ENCODE measurements at places on chromosomes 2 and 18.

DNA sequence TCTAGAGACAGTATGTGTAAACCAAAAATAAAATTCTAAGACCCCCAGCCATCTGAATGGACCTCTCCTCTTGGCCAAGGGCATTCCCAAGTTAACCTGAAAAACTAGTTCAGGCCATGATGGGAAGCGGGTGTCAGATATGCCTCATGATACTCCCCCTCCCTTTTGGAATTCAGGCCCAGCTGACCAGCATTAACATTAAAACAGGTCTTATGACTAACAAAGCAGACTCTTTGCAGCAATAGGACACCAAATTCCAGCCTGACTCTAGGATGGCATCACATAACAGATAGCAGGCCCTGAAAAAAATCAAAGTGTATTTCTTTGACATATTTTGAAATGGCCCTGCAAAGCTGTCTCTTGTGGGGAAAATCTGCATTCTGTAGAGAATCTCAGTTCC is 73.3 kb upstream of the L3MBTL4 start:
- DNase-seq = no peak

DNA sequence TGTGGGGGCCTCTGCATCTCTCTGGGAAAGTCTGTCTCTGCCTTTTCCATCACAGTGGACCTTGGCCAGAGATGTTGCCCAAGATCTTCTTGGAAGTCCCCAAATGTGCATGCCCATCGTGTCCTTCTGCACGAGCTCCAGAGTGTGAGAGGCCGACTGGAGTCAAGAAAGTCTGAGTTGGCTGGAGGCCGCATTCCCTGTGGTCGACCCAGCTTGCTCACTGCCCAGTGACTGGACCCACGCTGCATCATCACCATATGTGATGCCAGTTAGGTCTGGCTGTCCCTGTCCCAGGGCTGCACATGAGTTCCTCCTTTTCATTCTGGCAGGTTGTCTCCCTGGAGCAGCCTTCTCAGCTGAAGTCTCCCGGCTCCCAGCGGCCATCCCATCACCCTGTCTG is 93.8 kb downstream of the ARL4C start:
- peak; percentile 84 for DNase-seq

GRCh38 chr18:72840109-72840508 is 27.7 kb downstream of the NETO1 start:
- no peak for DNase-seq

- DNase-seq = peak; percentile 51
Observed at GRCh38 chr2:127637725-127638252, 8.2 kb upstream of the GPR17 start.

DNA sequence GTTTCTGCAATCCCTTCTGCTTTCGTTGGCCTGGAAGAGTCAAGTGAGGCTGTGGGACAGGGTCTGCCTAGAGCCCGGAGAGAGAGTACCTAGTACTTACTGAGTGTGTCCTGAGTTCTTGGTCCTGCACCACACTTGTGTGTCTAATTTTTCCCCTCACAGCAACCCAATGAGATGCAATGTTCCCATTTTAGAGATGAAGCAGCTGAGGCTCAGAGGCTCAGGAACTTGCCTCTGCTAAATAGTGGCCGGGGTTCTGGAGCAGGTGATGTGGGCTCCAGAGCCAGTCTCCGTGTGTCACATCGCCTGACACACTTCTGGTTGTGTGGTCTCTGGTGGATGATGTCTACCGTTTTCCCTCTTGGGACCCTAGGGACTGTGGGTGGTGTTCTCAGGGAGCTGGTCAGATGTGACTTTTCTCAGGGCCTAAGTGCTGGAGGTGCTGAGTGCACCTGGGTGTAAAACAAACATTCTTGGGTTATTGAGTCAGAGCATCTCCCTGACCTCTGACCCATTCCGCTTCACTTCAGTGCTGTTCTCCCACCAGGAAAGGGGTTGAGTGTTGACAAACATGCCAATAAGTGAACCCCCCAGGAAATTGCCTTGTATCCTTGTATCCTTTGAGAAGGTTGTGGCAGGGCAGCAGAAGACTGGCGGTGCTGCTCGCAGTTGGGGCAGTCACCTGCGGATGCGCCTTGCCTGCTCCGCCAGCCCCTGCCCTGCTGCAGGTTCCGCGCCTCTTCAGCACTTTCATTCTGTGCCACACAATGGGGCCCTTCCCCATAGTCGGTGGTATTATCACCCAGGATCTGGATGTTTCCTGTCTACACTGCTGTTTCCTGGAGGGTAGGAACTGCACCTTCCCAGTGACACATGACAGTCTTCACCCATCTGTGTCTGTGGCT is 32.1 kb downstream of the HK2 start:
- no peak for DNase-seq

- DNase-seq = peak; percentile 95
Observed at GRCh38 chr18:25289001-25289631, 62.9 kb downstream of the ZNF521 start.

GRCh38 chr2:109421101-109421500 is 192.7 kb downstream of the SEPTIN10 start:
- DNase-seq = no peak

- DNase-seq = no peak
Observed at GRCh38 chr2:200360364-200360763, 53.9 kb downstream of the SPATS2L start.

GRCh38 chr18:11851806-11852337 is 659 bp downstream of the CHMP1B start:
- DNase-seq = no peak

DNA sequence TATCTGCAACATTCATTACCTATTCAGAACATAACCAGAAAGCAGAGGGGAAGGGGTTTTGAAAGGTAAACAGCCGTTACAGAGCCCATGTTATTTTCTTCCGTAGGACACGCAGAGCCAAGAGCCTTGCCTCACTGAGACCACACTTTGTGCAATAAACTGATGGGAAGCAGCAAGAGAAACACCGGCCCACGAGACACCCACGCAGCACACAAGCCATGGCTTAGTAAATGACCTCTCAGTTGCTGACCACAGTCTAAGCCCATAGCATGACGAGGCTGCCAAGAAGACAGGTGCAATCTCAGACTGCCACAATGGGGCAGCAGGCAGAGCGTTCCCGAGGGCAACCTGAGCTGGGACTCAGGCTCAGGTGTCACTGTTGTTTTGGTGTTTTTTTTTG is 59.6 kb downstream of the CABYR start:
- DNase-seq = no peak

GRCh38 chr18:75307530-75307929 is 96.9 kb downstream of the TSHZ1 start:
- DNase-seq = no peak

- DNase-seq = no peak
Observed at GRCh38 chr2:72128843-72129227, 18.8 kb downstream of the CYP26B1 start.

GRCh38 chr2:74979844-74980243 is 21.4 kb downstream of the POLE4 start:
- no peak for DNase-seq

DNA sequence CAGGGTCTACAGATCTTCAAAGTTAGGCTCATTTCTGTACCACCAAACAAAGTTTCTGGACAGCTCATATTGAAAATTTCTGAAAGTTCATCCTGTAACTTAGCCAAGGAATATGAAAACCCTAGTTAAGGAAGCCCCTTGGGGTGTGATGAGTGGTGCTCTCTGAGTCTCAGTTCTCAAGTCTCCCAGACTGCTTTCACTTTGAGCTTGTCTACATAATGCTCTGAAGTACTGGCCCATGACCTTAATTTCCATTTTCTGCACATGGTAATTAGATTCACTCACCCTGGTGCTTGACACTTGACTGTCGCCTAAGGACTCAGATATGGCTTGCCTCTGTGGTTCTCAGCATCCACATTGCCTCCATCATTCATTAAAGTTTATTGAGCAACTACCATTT is 51.7 kb upstream of the SATB2 start:
- no peak for DNase-seq

GRCh38 chr2:2912731-2913130 is 464.9 kb downstream of the EIPR1 start:
- no peak for DNase-seq

- no peak for DNase-seq
Observed at GRCh38 chr2:224156436-224156835, 117.3 kb upstream of the SERPINE2 start.

DNA sequence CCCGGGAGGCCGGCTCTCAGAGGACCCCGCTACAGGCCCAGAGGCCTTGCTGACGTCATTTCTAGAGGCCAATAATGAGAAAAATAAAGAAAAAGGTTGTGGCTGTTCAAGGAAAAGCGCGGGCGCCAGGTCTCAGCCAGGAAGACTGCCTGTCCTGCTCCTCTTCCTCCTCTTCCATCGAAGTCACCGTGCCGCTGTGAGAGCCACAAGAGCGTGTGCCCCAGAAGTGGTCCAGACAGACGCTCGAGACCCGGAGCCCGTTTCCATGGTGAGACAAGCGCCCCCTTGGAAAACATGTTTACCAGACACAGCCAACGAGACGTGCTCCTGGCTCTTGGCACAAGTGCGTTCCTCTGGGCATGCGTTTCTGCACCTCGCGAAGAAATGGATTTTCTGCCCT is 210.5 kb downstream of the HDAC4 start:
- DNase-seq = no peak

DNA sequence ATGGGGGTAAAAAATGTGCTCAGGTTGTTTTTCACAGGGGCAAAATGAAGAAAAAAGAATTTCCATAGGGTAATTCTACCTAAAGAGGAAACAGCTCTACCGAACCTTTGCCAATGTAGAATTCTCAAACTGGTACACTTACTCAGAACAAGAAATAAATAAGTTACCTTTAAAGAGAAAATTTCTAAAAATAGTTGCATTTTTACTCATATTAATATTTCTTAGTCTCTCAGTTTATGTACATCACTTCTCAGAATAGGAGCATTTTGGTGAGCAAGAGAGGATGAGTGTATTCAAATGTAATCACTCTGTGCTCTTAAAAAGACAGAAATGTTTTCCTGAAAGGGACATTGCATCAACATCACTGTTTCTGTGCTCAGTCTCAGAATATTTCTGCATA is 574.7 kb upstream of the SLC8A1 start:
- no peak for DNase-seq

GRCh38 chr2:153101187-153101586 is 377.4 kb downstream of the RPRM start:
- no peak for DNase-seq

GRCh38 chr2:53640466-53640865 is 127.1 kb upstream of the CHAC2 start:
- no peak for DNase-seq

- peak; percentile 81 for DNase-seq
Observed at GRCh38 chr2:101396316-101396717, 9.0 kb upstream of the CREG2 start.

- DNase-seq = no peak
Observed at GRCh38 chr2:31354837-31355236, 59.7 kb downstream of the XDH start.

DNA sequence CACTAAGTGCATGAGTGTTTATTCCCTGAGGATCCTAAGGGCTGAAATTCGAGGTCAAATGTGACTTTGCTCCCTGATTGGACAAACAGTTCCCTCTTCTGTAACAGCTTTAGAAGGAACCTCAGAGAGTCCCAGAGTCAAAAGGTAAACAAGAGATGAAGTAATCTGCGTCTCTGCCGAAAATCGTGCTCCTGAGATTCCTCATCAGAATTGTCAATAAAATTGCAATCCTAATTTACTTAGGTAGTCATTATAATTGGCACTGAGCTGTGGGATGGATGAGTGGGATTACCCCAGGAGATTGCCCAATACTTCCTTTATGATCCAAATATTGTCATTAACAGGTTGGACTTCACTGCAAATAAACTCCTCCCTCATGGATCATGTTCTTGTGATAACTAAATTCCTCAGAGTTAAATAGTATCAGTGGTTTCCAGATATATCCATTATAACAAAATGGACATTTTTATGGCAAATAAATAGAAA is 907 bp upstream of the SUCLG1 start:
- no peak for DNase-seq
